ENCODE measurements at places on chromosomes 6 and 20.

DNA sequence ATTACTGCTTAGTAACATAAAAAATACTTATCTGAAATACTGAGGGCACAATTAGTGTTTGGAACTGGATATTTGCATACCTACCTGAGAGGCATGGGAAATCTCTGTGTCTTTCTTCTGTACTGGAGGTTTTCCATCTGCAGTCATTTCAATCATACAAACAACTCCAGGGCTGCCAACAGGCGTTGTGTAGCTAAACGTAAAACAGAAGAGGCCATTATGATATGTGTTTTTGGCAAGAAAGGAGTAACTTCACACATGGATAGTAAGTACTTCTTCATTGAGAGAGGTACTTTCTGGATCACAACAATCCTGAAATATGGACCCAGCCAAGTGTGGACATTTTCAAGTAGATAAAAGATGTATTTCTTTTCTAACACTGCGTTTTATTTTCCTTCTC is 363.4 kb downstream of the PHF3 start:
- no peak for DNase-seq

DNA sequence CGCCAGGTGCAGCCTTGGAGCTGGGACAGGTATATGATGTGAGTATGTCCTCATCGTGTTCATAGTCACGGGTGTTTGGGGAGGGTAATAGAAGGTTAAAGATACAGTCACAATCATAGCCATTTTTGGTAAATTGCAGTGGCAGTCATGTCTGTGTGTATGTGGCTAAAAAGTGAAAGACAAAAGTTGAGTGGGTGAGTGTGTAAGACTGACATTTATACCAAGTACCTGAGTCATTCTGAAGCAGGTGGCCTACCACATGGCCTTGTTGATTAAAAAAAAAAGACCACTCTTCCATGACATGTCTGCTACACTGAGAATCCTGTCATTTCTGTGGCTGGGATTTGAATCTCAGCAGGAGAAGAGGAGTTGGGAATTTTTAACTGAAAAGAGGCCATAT is 181.9 kb downstream of the SCP2D1 start:
- no peak for DNase-seq

- no peak for DNase-seq
These were observed 123.6 kb downstream of the SYCP2 start for GRCh38 chr20:59809630-59810448.

DNA sequence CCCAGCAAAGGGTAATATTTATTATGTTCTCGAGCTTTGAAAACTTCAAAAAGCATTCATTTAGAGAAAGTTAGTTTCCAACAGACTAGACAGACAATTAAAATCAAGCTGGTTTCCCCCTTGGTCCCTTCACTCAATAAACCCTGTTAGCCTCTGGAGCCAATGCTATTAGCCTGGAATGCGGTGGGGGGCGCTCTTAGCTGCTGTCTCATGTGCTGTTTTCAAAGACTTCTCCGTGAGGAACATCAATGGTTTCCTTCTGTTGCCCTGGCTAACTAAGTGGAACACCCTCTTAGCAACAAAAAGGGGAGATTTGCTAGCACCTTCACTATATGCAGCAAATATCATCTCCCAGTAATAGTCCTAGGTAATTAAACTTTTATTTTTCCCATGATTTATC is 86.4 kb downstream of the LY86 start:
- no peak for DNase-seq

DNA sequence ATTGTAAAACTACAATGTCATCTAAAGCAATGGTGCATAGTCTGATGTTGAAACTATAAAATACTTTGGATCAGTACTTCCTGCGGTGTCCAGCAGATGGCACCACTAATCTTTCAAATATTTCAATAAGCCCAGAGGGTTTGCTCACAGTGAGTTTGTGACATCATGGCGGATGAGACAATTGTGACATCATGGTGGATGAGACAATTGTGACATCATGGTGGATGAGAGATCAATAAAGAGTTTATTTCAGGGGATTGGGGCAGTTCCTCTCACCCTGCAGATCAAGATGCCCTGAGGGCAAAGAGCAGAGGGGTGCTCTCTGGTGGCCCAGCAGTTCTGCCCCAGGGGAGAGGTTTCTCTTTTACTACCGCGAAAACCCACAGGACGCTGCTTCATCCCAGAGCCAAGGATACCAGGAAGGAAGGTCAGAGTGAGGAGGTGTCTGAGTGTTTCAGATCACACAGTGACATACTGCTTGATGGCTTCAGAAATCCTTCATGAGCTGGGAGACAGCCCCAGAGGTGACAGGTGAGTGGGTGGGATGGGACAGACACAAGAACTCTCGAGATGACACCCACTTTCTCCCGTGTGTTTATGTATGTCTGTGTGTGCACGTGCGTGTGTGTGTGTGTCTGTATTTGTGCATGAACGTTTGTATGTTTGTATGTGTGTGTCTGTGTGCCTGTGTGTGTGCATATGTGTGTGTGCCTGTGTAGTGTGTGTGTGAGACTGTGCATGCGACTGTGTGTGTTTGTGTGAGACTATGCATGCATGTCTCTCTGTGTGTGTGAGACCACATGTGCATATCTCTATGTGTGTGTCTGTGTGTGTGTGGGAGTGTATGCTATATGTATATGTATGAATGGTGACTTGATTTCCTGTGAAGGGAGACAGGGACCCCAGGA is 7.3 kb upstream of the ULBP2 start:
- DNase-seq = peak; percentile 74

- no peak for DNase-seq
These were observed 33.7 kb downstream of the MTHFD1L start for GRCh38 chr6:150899231-150899630.

DNA sequence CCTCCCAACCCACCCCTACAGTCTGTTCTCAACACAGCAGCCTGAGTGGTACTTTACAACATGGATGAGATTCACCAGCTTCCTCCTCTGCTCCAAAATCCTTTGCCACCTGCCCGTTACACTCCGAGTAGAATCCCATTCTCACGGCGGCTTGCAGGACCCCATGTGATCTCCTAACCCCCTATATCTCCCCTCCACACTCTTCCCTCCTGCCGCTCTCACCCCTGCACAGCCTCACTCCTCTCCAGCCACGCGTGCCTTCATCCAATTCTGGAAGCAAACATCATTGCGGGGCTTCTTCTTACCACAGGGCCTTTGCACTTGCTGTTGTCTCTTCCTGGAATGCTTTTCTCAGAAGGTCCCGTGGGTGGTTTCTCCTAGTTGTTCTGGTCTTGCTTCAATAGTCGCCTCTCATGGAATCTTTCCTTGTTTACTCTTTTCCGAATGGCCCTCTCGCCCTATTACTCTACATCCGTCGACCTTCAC is 472.3 kb downstream of the CDH26 start:
- no peak for DNase-seq

DNA sequence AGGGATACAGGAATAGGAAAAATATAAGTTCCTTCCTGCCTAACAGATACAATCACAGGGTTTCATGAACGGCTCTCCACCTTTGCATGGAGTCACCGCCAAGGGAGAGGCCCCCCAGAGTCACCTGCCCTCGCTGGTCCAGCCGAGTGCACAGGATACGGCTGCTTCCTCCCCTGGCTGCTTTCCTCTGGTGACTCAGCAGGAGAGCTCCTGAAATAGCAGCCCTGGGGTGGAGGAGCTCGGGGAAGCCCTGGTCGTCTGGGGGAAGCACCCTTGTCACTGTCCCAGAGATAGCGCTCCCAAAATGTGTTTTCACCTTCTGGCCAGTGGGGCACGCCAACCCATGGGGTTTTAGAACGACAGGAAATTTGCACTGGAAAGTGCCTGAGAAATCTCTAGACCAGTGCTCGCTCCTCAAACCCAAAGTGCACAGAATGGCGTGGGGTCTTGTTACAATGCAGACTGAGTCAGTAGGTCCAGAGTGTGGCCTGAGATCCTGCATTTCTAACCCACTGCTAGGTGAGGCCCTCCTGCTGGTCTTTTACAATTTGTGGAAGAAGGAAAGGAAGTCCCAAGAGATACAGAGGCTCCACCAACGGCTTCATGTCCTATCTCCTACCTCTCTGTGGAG is 35.9 kb upstream of the FAM50B start:
- DNase-seq = no peak

DNA sequence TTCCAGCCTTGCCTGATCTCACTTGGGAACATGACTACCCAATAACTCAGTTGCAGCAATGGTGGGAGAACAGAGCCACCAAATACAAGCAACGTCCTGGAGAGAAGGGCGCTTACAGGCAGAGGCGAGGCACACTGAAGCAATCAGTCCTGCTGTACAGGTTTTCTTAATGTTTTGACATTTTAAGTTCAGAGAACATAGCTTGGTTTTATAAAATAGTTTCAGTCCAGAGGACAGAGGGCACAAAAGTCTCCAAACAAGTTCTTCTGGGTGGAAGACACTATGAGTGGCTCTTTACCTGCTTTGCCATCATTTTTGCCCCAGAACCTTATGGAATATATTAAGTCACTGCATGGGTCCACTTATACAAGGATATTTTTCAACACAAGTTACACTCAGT is 103.4 kb upstream of the KCNG1 start:
- DNase-seq = no peak

DNA sequence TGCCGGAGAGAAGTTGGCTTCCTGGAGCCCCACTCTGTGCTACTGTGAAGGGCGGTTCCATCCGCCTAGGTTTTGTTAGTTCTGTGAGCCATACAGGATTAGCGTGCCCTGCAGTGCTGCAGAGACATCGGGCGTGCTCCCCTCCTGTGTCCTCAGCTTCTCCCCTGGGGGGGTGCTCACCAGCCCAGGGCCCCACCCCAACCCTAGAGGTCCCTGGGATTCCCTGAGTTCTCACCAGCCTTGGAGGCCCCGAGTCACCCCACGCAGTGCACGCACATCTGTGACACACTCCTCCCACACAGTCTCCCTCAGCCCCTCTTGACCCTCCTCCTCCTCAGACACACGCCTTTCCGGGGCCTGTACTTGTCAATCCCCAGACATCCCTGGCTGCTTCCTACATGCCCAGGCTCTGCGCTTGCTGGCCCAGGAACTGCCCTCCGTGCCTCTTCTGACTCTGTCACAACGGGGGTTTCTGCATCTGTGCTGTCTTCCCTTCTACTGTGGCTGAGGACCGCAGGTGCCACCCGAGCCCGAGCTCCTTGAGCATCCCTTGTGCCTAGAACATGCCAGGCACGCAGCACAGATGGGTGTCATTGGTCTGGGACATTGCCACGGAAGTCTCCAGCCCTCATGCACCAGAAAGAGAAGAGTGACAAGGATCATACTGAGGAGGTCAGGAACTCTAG is 123.2 kb upstream of the RPS6KA2 start:
- no peak for DNase-seq

DNA sequence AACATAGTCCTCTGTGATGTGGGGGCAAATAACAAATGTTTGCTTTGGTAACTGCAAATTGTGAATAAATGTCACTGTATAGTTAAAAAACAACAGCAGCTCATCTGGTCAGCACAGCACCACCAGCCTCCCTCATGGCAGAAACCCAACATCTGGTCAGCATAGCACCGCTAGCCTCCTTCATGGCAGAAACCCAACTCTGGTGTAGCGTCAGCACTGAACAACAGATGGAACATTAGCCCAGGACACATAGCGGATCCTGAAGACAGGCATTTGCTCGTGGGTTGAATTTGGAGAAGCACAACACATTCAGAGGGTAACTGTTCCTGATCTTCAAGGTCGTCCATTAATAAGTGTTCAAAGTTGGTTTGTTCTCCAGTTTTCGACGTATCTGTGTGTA is 265.9 kb downstream of the DLL1 start:
- no peak for DNase-seq

DNA sequence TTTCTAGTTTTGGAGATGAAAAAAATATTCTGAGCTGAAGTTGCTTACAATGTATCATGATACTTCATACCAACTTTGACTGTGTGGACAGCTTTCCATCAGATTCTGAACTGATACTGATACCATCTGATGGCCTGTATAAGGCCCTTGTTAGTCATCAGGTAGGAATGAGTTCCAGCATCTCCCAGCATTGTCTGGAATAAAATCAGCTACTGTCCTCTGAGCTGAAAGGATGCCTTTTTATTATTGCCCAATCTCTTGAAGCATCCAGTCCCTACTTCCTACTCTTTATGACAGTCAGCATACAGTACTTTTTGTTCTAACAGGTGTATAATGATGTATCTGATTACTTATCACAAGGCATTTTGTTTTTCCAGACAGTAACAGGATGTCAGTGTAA is 70.6 kb upstream of the EYA4 start:
- no peak for DNase-seq

- DNase-seq = no peak
These were observed 39.3 kb downstream of the PHACTR3 start for GRCh38 chr20:59643615-59644061.

- no peak for DNase-seq
These were observed 10.4 kb upstream of the COL10A1 start for GRCh38 chr6:116136373-116136772.

DNA sequence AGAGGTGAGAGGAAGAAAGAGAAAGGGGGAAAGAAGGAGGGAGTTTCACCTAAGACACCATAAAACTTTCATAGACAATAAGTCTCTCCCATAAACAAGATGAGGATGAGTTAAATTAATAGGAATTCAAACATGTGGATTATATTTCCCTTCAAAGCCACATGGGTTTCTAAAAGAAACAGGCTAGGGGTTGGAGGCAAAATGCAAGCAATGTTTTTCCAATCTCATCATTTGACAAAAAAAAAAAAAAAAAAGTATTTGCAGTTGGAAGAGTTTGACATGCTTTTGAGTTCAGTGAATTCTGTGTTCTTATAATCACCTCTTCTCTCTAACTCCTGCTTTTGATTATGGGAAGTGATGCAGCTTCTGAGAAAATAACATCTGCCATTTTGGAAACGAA is 286.5 kb upstream of the PRND start:
- DNase-seq = no peak

GRCh38 chr6:15253203-15254022 is 7.5 kb downstream of the JARID2 start:
- no peak for DNase-seq

DNA sequence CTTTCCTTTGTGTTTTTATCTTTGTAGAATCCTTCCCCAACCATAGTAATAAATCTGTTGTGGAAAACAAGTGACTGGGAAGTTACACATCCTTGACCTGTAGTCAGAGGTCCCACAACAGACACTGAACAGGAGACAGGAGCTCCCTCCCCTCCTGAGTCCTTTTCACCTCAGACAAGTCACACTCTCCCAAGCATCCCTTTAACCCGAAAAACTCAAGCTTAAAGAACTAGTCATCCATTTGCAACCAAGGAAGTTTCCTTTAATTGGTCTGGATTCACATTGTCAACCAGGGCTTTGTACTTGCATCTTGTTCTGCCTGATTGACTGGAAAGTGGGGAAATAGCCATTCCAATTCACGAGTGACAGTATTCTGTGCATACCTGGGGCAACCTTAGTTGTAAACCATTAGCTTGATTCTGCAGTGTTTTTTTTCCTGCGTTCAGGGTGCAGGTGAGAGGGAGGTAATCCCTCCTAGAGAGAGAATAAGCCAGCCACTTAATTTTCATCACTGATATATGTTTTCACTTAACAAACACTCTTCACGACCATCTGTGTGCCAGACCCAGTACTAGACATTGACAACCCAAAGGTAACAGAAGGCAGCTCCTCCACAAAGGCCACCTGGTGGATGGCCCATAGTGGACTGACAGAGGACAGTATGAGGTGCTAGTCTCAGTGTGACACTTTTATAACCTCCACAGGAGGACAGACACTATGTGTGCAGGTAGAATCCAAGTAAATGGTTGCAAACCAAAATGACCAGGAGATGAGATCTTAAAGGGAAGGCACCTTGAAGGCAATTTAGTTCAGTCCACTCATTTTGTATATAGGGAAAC is 112.4 kb downstream of the SLX4IP start:
- DNase-seq = no peak

- DNase-seq = no peak
These were observed 68.2 kb downstream of the C6orf52 start for GRCh38 chr6:10626154-10626741.
